CD4-positive, alpha-beta T cell treated with Interleukin-17A for 1 hour (primary cell): ENCODE measurements at places on chromosomes 3 and 15.

DNA sequence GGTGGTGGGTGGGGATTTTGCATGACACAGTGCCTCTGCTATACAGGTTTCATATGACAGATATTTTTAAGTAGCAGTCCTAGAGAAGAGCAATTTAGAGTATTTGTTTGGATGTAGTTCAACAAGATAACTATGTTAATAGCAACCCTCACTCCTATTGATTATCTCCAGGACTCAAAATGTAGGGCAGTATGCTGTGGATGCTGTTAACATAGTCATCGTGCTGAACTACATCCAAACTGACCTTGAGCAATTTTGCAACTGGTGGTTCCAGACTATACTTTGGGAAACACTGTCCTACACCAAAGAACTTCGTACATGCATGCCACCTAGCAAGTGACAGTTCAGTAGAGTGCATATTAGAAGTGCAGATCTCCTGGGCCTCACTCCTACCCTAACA lies 117.6 kb downstream of the IL5RA start:
- DNase-seq = no peak

DNA sequence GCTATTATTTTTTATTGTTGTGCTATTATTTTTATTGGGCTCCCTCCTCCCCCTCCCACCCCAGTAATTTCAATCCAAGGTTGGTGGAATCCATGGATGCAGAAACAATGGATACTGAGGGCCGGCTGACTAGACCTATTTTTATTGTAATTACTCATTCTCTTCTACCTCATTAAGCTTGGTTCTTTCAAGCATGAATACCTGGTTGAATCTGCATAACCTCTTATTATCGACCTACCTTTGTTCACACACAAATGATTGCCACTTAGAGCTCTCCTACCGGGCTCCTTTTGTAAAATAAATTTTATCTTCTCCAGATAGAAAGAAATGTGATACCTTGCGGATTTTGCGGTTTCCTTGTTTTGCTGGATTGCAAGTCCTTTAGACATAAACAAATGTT lies 31.6 kb downstream of the BTD start:
- no peak for DNase-seq

GRCh38 chr3:118863731-118864322 lies 170.8 kb downstream of the IGSF11 start:
- no peak for DNase-seq

GRCh38 chr3:110708156-110708555 lies 363.5 kb upstream of the NECTIN3 start:
- DNase-seq = no peak

DNA sequence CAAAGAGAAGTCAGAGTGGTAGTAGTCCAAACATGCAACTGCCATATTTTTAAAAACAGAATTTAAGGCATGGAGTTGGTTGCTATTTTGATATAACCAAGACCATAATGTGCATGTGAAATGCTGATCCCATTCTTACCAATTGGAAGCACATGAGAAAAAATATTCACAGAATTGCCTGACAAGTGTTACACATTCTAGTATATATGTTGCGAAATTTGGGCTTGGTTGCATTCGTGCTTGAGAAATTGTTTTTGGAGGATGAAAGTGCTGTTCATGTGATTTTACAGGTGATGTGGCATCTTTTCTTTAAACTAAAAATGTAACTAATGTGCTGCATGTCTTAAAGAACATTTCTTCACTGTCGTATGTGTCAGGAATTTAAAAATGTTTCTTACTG lies 199.7 kb downstream of the CHL1 start:
- no peak for DNase-seq

- no peak for DNase-seq
Measured at GRCh38 chr3:119538772-119539171, 20.6 kb downstream of the CD80 start.

GRCh38 chr15:90968434-90968833 lies 13.8 kb downstream of the RCCD1 start:
- DNase-seq = no peak

DNA sequence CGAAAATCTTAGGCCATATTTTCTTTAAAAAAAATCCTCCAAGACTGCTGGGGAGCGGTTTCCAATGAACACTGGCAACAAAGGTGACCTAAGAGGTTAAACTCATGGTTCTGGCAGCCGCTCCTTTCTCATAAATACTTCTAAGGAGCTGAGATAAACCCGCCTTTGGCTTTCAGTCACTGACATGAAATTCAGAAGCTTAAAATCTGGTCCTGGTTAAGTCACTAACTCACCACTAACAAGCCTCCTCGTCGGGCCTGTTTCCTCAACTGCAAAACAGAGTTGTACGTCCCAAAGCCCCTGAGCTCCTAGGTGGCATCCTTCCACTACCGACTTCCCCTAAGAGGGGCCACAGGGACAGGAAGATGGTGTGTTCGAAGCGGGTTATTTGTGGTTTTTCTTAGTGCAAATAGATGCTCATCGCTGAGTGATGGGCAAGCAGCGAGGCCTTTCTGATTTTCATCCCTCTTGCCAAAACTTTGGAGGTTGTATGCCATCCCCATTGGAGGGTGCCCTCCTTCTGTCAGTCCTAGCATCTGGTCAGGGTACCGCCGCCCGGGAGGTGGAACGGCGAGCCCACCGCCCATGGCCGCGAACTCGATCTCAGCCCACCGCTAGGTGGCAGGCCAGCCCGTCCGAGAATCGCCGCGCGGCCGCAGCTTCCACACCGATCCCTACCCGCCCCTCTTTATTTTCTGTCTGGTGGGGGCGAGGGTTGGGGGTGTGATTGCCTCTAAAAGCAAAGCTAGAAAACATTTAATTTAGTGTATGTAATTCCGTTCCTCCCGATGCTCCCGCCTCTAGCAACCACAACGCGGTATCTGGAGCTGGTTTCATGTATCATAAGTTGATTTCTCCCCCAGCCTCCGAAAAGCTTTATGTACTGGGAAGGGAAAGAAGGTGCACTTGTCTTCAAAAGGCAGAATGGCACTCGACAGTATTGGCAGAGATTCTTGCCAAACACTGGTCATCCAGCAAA lies 4.6 kb downstream of the BCL6 start:
- peak; percentile 73 for DNase-seq
